ENCODE measurements at places on chromosomes 16 and 17.

DNA sequence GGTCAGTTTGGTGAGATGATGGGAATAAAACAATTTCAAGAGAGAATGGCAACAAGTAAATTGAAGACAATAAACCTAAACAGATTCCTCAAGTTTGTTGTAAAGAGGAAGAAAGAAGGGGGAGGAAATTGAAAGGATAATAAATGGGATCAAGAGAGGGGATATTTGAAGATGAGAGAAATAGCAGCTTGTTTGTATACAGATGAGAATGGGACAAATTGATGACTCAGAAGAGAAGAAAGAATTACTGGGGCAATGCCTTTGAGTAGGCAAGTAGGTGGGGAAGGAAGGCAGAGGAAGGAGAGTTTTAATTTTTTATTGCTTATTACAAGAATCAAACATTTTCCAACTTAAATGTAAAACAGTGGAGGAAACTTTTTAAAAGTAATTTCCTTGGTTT lies 98.3 kb downstream of the CHD9 start:
- DNase-seq = no peak

DNA sequence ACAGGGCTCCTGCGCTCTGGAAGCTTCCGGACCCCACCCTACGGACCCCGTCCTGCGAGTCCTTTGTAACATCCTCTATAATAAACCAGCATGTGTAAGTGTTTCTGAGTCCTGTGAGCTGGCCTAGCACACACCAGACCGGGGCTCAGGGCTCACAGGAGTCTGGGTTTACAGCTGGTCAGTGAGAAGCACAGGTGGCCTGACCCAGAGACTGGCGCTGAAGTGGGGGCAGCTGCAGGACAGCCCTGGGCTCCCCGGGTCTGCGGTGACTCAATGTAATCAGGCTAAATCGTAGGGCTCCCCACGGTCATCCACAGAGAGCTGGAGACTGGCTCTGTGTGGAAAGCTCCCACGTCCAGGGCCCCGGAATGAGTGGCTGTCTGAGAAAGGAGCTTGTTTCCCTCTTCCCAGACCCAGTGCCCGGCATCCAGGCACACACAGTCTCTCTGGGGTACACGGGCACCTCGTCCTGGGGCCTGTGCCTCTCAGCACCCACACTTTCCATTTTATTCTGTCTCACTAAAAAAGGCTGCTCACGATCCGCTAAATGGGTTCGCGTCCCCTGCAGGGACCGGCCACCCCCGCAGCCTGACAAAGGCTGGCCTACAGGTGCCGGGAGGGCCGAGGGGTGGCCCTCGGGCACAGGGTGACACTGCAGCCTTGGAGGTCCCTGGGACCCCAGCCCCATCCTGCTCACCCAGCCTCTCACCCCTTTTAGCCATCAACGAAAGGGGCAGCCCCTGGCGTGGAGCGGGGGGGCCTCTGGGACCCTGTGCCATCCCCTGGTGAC lies 18.9 kb upstream of the CBFA2T3 start:
- no peak for DNase-seq

DNA sequence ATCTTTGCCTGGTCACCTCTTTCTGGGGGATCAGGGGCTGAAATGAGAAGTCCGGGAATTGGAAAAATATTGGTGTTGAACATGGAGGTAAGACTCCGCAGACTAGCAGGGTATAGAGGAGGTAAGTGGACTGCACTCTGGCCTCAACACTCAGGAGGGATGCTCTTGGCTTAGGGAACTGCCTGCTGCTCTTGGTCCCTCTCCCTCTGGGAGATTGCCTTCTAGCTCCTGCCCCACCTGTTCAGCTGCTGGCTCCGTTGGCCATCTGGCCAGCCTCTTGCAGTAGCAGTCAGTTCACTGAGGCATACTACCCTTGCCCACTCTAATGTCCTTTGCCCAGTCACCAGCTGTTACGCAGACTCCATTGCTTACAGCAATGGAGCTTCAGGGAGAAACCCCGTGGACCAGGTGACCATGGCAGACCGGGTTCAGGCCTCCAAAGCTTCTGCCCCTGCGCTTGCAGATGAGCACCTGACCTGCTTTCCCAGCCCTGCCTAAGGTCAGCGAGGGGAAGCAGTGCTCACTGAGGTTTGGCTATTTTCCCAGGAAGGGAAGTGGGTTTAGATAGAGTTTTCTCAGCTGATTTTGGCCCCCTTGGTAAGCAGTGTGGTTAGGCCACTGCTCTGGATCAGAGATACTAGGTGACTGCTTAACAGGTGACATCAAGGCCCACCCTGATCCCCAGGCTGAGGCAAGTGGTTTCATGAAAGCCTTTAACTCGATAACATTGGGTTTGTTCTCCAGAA lies 11.9 kb downstream of the CDK5RAP3 start:
- DNase-seq = no peak

DNA sequence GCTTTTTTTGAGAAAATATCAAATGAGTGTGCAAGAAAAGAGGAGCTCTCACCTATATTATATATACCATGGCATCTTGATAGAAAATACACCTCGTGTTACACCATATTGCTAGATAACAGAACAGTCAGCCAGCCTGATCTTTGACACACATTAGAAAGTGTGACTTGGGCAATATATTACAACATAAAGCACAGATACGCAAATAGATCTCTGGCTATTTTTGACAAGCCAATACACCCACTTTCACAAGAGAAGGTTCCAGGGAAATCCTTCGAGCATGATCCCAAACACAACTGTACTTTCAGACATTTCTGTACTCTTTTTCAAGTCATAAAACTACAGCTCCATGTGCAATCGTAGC lies 9.4 kb downstream of the GGA2 start:
- no peak for DNase-seq

GRCh38 chr17:46117117-46117516 lies 76.1 kb downstream of the KANSL1 start:
- no peak for DNase-seq

- no peak for DNase-seq
These were observed 24.9 kb downstream of the LITAFD start for GRCh38 chr16:8907096-8907495.

DNA sequence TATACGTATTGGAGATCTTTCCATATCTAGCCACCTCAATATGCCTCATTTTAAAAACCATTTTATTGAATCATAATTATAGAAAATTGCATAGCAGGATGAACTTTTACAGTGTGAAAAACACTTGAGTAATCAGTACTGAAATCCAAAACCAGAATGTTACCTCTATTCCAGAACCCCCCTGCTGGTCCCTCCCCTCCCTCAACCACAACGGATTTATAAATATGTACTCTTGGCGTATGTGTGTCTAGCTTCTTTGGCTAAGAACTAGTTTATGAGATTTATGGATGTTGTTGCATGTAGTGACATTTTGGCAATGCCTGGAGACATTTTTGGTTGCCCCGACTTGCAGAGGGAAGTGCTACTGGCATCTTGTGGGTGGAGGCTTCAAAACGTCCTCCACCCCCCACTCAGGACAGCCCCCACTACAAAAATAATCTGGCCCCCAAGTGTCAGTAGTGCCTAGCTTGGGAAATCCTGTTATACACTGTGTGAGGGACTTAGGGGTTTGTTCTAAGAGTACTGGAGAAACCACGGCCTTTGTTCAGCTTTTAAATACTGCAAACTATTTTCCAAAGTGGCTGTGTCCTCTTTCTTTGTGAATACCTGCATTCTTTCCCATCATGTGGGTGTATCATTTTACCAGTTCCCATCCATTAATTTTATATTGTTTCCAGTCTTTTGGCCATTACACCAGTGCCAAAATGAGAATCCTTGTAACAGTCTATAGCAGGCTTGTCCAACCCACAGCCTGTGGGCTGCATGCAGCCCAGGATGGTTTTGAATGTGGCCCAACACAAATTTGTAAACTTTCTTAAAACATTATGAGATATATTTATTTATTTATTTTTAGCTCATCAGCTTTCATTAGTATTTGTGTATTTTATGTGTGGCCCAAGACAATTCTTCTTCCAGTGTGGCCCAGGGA lies 23.7 kb downstream of the ITPRIPL2 start:
- DNase-seq = no peak

GRCh38 chr16:29653471-29653870 lies 9.6 kb upstream of the SPN start:
- DNase-seq = no peak

- no peak for DNase-seq
These were observed 2.0 kb downstream of the NPTX1 start for GRCh38 chr17:80474231-80474960.

GRCh38 chr16:78745108-78746019 lies 645.9 kb downstream of the WWOX start:
- DNase-seq = no peak

GRCh38 chr17:27494192-27495091 lies 38.2 kb downstream of the KSR1 start:
- DNase-seq = peak; percentile 92

GRCh38 chr17:78484271-78485246 lies 92.6 kb downstream of the DNAH17 start:
- DNase-seq = no peak

DNA sequence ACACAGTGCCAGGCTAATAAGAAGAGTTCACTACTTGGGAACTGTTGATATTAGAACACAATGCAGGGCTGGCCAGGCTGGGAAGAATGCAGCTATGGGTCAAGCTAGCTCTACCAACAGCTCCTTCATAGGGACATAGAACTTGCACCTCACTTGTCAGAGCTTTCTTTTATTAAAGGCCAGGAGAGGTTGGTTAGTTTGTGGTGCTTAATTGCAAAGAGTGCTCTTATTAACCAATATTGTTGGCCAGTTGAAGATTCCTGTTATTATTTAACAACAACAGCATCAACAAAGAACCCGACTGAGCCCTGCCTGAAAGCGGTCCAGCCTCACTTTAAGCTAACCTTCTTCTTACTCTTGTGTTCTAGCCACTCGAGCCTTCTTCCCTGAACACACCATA lies 43.4 kb upstream of the ANKFN1 start:
- DNase-seq = no peak

DNA sequence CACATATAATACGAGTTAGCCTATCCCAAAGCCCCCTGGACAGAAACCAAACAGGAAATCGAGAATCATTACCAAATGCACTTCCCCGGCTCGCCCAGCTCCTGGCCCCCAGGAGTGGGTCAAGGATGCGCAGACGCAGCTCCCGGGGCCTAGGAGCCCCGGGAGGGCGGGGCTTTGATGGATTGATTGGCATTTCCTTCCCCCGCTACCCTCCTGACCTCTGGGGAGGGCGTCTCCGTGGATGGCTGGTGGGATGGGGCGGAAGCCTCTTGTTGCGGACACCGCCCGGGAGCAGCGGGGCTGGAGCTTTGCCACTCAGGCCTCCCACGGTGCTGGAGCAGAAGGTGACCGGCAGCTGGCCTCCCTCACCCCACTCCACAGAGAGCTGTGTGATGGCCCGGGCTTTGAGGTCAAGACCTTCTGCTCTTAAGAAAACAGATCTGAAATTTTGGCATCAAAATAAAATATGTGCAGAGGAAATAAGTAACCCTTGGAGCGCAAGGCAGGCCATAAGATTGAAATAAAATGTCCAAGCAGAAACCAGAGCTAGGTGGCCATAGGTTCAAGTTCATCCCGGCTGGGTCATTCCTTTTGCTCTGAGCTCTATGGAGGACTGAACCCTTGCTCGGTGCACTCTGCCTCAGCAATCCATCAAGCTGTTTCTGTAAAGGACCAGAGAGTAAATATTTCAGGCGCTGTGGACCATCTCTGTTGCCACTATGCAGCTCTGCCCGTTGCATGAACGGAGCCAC lies 262.3 kb downstream of the SOX9 start:
- DNase-seq = no peak

DNA sequence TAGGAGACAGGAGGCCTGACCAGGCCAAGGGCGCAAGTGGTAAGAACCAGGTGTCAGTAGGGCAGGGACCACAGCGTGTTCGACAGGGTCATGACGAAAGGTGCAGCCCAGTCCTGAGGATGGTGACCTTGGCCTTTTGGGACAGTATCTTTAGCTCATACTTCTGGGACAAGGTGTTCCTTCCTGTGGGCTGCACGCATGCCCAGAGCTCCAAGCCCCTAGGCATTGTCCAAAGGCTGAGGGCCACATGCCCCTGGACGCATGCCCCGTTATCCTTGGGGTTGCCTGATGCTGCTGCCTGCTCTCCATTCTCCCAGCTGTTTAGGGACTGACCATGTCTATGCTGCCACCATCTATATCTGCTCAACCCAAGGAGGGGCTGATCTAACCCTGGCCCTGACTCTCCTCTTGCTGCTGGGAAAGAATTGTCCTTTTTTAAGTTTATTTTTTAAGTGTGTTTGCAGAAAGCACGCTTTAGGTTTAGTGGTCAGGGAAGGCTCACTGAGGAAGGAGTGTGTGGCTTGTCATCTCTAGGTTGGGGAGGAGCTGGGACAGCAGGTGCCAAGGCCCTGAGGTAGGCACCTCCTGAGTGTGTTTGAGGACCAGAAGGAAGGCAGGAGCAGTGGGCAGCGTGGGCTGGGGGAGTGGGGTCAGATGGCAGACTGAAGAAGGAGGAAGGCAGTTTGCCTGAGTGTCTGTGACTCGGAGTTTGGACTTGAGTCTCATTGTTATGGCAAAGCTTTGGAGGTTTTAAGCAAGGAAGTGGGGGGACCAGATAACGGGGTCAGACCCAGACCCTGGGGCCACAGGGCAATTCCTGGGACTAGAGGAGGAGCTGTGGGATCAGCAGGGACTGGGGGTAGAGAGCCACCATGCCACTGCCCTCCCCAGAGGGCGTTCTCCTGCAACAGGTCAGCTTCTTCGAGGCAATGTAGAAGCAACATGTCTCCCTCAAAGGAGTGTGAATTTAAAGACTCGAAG lies 15.1 kb upstream of the CBX4 start:
- no peak for DNase-seq

GRCh38 chr17:5122586-5123342 lies 6.9 kb downstream of the USP6 start:
- DNase-seq = peak; percentile 38

- DNase-seq = no peak
These were observed 105.1 kb downstream of the PARN start for GRCh38 chr16:14524979-14525378.

DNA sequence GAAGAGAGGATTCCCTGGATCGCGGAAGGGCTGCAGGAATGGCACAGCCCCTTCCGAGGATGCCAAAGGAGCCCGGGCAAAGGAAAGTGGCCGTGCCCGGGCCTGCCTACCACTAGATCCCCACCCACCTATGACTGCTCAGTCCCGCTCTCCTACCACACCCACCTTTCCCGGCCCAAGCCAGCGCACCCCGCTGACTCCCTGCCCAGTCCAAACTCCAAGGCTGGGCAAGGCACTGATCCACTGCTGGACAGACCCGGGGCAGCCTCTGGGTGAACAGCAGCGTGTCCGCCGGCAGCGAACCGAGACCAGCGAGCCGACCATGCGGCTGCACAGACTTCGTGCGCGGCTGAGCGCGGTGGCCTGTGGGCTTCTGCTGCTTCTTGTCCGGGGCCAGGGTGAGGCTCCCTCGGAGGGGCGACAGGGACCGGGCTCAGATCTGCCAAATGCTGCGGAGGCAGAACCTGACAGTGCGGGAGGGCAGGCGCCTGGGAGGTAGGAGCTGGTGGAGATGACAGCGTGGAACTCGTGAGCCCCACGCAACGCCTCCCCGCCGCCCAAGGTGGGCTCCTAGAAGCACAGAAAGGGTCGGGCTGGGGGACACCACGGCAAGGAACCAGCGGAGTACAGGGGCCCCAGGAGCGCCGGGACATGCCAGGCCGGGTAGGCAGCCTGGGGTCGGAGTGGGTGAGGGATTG lies at the start of gene CES2:
TSS of gene CES2 (plus strand) at position 203 of the 698 bp plus-strand sequence. CDS start at position 323, 120 bp downstream.
- peak; percentile 96 for DNase-seq

- DNase-seq = no peak
These were observed 22.5 kb upstream of the LRRC37A3 start for GRCh38 chr17:64941761-64942160.

Measured in left lobe of liver (tissue), 2 donors.